ENCODE measurements at places on chromosomes 1 and 21.
A peak's percentile ranks its signal among the peaks of the same experiment; 100 is the strongest.

DNA sequence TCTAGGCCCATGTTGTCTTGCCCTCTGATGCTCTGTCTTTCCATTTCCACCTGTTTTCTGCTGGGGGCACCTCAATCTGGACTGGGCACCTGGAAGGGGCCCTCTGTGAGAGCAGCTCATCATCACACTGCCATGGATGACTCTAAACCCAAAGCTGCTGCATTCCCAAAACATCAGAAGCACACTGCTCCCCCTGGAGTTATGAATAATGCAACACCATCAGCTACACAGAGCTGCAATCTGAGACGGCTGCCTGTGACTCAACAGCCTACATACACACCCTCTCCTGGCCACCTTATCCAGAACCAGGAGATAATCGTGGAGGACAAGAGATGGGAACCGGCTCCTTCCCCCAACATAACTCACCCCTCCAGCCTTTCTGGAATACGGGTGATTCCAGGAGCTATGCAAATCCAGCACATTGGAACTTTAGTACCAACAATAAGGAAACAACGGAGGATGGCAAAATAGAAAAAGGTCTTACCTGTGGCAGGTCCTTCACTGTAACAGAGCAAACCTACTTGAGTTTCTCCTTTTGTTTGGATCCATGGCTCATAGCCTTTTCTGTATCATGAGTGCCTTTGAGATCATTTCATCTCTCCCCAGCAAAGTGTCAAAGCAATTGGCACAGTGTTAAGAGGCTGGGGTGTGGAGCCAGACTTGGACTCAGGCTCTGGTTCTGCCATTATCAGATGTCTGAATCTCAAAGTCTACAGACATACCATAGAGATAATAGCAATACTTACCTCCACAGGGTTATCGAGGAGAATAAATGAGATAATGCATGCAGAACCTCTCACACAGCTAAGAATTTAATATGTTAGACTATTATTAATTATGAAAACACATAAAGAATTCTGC, 29.3 kb downstream of the AK2 start:
- peak; percentile 28 for DNase-seq

DNA sequence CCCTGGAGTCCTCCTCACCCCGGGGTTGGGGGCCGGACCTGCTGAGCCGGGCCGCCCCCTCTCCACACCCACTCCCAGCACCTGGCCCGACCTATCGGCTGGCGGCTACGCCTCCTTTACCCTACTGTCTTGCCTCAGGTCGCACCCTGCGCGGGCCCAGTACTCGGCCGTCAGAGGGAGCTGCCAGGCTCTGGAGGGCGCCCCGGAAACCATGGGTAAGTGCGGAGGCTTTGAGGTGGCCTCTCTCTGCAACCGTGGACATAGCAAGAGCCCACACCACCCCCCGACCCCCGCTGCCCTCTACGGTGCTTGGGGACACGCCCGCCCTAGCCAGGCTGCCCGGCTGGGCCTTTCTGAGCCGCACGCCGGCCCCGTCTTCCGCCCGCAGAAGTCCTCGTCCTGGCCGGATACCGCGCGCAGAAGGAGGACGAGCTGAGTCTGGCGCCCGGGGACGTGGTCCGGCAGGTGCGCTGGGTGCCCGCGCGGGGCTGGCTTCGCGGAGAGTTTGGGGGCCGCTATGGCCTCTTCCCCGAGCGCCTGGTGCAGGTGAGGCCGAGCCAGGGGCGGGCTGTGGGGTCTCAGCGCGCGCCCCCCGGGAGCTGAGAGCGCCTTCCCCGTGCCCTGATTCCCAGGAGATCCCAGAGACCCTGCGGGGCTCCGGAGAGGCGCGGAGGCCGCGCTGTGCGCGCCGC, at the start of gene SH3D21:
Gene SH3D21 (plus strand): TSS at position 159 of the 692 bp plus-strand sequence. CDS start 53 bp downstream, at position 212.
- DNase-seq: no peak

GRCh38 chr1:29548091-29548490, 311.8 kb downstream of the PTPRU start:
- no peak for DNase-seq

GRCh38 chr1:65924471-65924870, 131.8 kb downstream of the PDE4B start:
- DNase-seq: no peak

- DNase-seq: no peak
Measured at GRCh38 chr1:212525479-212526110, 83.0 kb upstream of the ATF3 start.

DNA sequence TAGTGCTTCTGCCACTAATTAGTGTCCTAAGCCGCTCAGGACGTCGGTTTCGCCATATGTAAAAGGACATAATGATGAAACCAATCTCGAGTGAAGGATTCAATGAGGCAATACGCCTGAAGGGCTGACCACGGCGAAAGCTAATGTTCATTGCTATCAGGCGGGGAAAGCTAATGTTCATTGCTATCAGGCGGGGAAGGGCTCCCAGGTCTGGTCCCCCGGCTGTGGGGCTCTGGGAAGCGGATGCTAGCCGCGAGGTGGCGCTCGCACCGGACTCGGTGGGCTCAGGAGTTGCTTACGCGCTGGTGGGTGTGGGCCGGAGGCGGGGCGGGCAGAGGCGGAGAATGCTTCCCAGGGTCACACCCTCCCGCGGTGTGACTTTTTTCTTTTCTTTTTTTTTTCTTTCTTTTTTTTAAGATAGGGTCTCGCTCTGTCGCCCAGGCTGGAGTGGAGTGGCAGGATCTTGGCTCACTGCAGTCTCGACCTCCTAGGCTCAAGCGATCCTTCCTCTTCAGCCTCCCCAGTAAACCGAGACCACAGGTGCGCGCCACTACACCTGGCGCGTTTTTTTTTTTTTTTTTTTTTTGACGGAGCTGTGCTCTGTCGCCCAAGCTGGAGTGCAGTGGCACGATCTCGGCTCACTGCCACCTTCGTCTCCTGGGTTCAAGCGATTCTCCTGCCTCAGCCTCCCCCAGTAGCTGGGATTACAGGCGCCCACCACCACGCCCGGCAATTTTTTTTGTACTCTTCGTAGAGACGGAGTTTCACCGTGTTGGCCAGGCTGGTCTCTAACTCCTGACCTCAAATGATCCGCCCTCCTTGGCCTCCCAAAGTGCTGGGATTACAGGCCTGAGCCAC, 1.1 kb upstream of the PEAR1 start:
- peak; percentile 94 for DNase-seq

DNA sequence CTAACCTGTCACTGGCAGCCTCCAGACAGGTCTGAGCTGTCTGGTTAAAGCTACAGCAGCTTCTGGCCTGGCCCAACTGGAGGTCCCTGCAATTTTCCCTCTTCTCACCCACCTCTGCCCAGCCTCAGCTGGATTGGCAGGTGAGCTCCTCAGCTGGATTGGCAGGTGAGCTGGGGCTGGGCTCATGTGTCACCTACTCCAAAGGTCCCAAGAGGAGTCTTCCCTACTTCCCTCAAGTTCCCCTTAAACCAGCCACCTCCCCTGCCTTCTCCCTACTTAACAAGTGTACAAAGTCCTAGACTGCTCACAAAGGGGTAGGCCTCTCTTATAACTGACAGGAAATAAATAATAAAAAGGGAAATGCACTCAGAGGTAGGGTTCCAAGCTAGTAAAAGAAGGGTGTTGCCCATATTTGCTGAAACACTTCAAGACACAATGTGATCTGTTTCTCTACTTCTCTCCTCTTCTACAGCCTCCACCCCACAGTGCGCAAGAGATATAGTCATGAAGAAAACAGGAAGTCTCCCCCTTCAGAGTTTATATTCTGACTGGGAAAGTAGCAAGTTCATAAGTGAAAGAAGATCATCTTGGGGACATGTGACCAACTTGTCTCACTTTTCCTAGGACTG, at the start of gene GPA33:
Gene GPA33 (minus strand): TSS at position 64 of the 629 bp plus-strand sequence. CDS start 90 bp downstream, outside the sequence.
- no peak for DNase-seq

DNA sequence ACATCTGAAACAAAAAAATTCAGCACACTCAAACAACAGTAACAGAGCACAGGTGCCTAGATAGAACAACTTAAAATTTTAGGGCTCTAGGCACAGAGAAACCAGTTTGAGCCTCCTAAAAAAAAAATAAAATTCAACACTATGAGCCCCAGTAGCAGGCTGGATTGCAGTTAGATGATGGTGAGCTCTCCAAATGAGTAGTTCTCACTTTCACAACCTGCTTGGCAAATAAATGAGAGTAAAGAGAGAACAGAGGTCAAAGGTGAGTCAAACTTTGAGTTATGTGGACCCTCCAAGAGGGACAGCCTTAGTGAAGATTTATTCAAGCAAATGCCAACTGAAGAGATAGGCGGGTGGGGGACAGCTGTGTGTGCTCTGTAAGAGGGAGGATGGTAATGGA, 3.6 kb downstream of the BEND5 start:
- no peak for DNase-seq

- no peak for DNase-seq
Measured at GRCh38 chr21:43608225-43608624, 51.1 kb downstream of the HSF2BP start.

- DNase-seq: no peak
Measured at GRCh38 chr1:193524616-193525015, 338.2 kb upstream of the B3GALT2 start.

DNA sequence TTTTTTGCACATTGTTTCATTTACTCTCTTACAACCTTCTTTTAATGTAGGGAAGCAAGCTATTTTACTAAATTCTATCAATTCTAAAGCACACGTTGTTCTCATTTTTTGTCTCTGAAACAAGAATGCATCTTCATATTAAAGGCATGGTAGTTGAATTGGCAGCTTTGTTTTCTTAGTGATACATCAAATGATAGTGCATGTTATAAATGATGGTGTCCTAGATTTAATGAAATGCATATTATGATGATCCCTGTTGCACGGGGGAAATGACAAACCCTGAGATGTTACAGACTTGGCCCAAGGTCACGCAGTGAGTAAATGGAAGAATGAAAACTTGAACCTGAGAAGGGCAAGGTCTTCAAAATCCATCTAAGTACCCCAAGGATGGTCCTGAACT, 213.1 kb downstream of the KAZN start:
- no peak for DNase-seq

- DNase-seq: no peak
Measured at GRCh38 chr21:41593760-41594138, 85.8 kb upstream of the TMPRSS2 start.

Data from hematopoietic multipotent progenitor cell treated with erythropoietin and hydrocortisone succinate and interleukin-3 and kit ligand, for 17 days (in vitro differentiated cells).